Metanephros (tissue), 2 donors: ENCODE measurements at places on chromosomes 1 and 21. TPM values are rescaled to one million over a fixed set of nuclear protein-coding genes. Genes with fewer than 3 reads are reported as not detected.

The CFAP107 gene
- total RNA-seq: 0.12 TPM

The SPATA6 gene
- 31.8 TPM for total RNA-seq

The IFI44L gene
- total RNA-seq: 8.1 TPM

The DCST2 gene
- total RNA-seq: 0.53 TPM

The PTAFR gene
- 4.8 TPM for total RNA-seq

The HSPB7 gene
- total RNA-seq: 7.3 TPM

The SLC22A15 gene
- 8.5 TPM for total RNA-seq

The GBP4 gene
- 9.6 TPM for total RNA-seq

The GREM2 gene
- 3.9 TPM for total RNA-seq

The MIA3 gene
- 52.0 TPM for total RNA-seq
